ENCODE measurements at places on chromosomes 5 and 9.

- DNase-seq = no peak
These were observed 6.7 kb upstream of the GAPT start for GRCh38 chr5:58484505-58484904.

- no peak for DNase-seq
These were observed 78.2 kb upstream of the GNA14 start for GRCh38 chr9:77726289-77726688.

DNA sequence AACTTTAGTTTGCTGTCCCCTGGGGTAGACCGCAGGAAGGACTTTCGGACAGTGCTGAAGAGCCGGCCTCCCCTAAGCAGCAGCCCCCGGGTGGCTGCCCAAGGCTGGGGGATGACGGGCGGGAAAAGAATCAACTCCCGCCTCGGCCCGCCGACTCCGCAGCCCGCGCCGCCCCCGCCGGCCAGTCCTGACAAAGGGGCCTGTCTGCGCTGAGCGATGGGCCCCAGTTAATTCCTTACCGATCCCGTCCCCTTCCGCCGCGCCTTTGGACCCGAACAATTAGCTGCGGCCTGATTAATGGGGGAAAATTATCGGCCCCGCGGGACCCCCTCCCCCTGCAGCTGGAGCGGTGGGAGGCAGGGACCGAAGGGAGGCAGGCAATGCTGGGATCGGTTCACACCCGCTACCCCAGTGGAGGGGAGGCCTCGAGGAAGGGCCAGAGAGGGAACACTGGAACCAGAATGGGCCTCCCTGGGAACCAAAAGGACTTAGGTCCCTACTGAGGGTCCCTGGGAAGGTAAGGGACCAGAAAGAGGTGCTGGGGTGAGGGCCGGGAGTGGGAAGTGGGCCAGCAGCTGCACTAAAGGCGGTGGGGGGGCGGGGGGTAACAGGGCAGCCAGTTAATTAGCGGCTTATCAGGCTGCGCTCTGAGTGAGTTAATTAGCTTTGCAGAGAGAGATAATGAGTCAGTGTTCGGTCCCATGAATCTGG is 4.2 kb downstream of the ARID3C start:
- no peak for DNase-seq

GRCh38 chr5:133111299-133111698 is 59.5 kb downstream of the HSPA4 start:
- DNase-seq = peak; percentile 88

GRCh38 chr9:130185490-130186031 is 13.4 kb downstream of the NCS1 start:
- DNase-seq = no peak

DNA sequence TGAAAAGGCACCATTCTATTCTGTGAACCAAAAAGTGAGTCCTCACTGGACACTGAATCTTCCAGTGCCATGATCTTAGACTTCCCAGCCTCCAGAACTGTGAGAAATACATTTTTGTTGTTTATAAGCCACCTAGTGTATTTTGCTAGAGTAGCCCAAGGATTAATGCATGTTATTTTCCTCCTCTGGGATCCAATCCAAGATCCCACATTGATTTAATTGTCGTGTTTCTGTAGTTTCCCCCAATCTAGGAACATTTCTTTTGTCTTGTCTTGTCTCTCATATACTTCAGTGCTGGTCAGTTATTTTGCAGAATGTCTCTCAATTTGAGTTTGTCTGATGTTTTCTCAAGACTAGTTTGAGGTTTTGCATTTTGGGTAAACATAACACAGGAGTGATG is 36.4 kb downstream of the GDNF start:
- DNase-seq = no peak

DNA sequence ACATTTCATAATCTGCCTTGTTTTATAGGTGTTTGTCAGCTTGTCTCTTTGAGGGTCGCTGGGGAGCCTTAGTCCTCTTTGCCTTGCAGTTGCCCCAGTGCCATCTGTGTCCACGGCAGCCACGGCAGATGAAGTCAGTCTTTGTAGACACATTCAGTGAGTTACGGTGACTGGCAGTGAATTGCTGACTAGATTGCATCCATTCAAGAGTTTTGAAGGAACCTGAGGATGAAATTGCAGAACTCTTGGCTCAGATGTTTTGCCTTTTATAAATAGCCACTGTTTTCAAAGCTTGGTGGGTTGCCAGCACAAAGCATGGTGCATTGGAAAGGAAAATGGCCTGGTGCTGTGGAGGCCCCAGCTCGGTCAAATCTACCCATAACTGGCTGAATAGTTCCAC is 125.6 kb downstream of the TRIO start:
- no peak for DNase-seq

DNA sequence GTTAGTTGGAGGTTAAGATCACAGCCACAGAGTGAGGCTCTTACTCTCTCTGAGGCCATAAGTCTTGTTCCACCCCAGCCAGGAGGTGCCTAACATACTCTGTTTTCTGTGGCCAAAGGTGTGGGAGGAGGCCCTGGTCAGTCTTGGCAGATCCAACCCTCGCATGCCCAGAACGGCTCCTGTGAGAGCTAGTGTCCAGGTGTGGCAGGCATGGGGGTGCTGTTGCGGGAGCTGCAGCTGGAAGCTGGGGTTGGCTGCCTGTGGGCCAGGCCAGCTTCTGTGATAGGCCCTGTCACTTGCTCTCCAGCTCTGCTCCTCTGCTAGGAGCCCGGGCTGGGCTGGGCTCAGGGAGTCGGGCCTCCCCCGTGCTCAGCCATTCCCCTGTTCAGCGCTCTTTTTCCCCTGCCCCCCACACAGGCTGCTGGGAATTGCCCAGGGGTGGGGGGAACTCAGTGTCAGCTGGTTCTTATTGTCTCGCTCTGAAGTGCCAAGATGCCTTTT is 31.6 kb downstream of the IER5L start:
- no peak for DNase-seq

- no peak for DNase-seq
These were observed 796.6 kb downstream of the TLE1 start for GRCh38 chr9:80892703-80893102.

GRCh38 chr9:109017493-109017892 is 4.2 kb upstream of the CTNNAL1 start:
- no peak for DNase-seq

DNA sequence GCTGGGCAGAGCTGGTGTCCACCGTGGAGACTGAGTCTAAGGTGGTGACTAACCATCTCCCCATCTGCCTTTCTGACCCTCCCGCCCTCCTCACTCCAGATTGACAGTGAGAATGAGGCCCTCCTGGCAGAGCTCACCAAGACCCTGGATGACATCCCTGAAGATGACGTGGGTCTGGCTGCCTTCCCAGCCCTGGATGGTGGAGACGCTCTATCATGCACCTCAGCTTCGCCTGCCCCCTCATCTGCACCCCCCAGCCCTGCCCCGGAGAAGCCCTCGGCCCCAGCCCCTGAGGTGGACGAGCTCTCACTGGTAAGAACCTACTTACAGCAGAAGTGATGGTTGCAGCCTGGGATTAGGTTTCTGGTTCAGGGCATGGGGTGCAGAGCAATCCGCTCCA is 96.5 kb downstream of the PPARGC1B start:
- no peak for DNase-seq

DNA sequence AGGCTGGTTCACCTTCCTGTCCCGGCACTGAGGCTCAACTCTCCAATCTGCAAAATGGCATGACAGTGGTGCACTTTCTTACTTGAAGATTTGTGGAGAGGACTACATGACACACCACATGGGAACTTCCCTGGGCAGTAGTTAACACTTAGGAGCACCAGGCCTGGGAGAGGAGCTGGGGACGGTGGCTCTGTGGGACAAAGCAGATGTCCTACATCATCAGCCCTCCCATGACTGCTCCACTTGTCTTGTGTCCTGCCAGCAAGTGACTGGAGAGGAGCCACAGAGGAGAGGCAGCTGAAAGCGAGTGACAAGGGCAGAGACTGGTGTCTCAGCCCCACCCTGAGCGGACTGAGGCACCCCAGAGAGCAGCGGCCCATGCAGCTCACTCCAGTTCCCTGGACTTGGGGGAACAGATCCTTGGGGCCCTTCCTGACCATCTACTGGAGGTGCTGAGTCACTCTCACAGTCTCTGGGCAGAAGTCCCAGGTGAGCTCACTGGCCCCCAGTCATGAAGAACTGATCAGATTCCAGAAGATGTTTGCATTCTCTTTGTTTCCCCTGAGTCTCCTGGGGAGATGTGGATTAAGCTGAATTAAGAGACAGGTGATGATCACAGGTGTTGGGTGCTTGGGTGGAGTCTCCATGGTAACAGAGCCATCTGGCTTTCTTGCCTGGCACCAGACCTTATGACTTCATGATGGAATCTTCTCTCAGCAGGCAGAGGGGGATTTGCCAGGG is 13.2 kb upstream of the SLC25A48 start:
- peak; percentile 33 for DNase-seq

GRCh38 chr5:116622375-116623050 is 47.9 kb upstream of the SEMA6A start:
- no peak for DNase-seq

- DNase-seq = no peak
These were observed 370.2 kb upstream of the C9orf72 start for GRCh38 chr9:27943501-27943900.

GRCh38 chr5:131196331-131196730 is 25.6 kb downstream of the LYRM7 start:
- DNase-seq = no peak

GRCh38 chr5:38922199-38922598 is 76.4 kb downstream of the OSMR start:
- DNase-seq = peak; percentile 20

- DNase-seq = no peak
These were observed 50.0 kb upstream of the SLC25A51 start for GRCh38 chr9:37953775-37954437.

- DNase-seq = no peak
These were observed 169.7 kb downstream of the ARHGAP26 start for GRCh38 chr5:142939884-142940283.

DNA sequence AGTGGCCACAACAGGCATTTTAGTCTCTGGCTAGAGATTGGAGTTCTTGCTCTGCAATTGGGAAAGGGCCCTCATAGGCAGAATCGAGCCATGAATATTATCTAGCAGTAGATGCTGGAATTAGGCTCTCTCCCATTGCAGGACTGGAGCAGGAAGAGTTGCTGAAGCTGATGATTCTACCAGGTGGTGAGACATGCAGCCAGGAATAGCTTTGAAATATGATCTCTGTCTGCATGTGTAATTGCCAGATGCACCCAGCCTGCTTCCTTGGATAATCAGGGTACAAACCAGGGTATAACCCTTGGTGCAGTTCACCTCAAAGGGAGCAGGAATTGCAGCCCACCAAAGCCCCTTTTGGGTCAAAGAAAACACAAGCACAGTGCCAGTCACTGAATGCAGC is 211.4 kb upstream of the FTMT start:
- no peak for DNase-seq

GRCh38 chr5:59587489-59588337 is 305.8 kb downstream of the PDE4D start:
- peak; percentile 72 for DNase-seq

GRCh38 chr5:38032149-38032548 is 192.3 kb upstream of the GDNF start:
- DNase-seq = no peak

DNA sequence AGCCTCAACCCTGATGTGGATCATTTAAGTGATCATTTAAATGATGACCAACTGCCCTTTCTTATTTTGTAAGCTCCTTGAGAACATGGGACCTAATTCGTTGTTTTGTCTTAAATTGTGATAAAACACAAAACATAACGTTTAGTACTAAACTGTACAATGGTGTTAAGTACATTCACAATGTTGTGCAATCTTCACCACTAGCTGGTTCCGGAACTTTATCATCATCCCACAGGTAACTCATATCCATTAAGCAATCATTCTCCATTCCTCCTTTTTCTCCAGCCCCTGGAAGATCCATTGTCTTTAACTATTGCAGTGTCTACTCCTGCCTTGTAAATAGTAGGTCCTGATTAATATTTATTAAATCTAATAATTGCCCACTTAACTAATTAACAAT is 460.5 kb upstream of the BRINP1 start:
- no peak for DNase-seq

- no peak for DNase-seq
These were observed 339.0 kb upstream of the KIF2A start for GRCh38 chr5:61966997-61967396.

DNA sequence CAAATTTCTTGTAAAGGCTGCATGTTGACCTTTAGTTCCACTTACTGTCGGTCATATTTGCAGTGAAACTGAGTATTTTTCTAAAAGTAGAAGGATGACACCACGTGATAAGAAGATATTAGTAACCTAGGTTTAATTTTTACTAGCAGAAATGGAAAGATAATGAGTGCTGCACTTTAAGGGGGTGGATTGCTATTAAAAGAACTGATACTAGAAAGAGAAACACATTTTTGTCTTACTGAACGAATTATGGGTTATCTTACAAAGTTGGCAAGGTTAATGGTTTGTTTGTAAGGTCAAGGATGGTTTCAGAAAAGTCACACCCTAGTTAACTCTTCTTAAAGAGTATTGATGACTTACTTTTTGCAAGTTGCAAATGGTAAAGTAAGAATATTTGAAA is 2.4 kb downstream of the MACIR start:
- DNase-seq = no peak

GRCh38 chr9:68417762-68418161 is 61.4 kb downstream of the PGM5 start:
- no peak for DNase-seq

DNA sequence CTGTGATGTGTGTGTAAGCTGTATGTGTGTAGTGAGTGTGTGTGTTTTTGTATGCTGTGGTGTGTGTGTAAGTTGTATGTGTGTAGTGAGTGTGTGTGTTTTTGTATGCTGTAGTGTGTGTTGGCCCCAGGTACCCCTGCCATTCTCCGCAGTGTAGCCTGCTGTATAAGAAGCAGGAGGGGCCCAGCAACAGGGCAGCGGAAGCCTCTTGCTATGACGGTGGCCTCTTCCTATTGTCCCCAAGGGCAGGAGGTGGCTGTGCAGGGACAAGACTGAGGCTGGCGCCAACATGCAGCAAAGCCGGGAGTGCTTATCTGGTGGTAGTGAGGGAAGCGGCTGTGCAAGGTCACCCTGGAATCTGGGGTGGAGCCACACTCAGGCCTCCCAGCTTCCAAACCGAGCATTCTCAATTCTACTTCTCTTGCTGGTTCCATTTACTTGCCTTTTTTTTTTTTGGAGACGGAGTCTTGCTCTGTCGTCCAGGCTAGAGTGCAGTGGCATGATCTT is 5.1 kb downstream of the SPAAR start:
- DNase-seq = peak; percentile 23

GRCh38 chr5:126119887-126120442 is 303.2 kb upstream of the GRAMD2B start:
- no peak for DNase-seq

DNA sequence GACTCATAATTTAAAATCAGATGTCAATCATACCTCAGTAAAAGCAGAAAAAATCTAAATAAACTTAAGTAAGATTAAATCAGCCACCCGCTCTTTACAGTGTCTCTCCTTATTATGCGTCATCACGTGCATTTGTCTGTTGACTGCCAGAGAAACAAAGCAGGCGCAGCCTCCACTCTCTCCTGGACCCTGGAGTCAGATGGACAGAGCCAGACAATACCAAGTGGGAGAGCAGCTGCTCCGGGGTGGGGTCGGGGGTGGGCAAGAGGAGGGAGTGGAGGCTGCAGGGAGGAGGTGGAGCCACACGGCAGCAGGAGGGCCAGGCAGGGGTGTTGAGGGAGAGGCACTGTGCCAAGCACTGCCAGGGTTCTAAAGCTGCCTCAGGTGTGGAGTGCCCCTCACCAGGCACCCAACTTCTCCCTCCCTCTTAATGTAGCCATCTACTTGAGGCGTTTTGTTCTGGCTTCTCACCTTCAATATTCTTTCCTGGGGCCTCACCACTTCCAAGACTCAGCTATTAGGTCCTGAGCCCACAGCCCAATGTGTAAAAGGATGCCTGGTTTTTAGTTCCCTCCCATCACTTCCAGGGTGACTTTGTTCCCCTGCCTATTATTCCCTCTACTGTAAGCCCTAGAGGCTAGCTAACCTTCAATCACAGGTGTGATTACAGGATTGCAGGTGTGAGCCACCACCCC is 96.3 kb downstream of the GLDC start:
- no peak for DNase-seq

GRCh38 chr5:180589771-180590542 is 1.3 kb downstream of the SCGB3A1 start:
- no peak for DNase-seq
